Endothelial cell of umbilical vein (primary cell): ENCODE measurements at places on chromosomes 1 and 21. TPM values are rescaled to one million over a fixed set of nuclear protein-coding genes. Genes with fewer than 3 reads are reported as not detected.

DNA sequence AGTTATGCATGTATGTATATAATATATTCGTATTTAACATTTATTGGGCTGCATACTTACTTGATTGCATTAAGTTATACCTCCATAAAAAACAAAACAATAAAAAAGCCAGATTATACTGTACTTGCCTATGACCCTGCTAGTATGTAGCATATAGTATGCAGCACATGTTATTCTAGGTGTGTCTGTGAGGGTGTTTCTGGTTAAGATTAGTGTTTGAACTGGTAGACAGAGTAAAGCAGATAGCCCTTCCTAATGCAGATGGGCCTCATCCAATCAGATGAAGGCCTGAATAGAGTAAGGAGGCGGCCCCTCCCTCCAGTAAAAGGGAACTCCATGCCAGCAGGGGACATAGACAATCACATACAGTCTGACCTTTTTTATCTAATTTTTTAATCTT is 323.3 kb upstream of the USP24 start:
- H3K4me3 ChIP-seq, result no peak overlapping the region
- no peaks in the 10 kb centered on the region for H3K4me1 ChIP-seq
- no peak overlapping the region for H3K27ac ChIP-seq
- no peaks in the 10 kb centered on the region for H3K36me3 ChIP-seq
- DNase-seq, result no peak
- H3K27me3 ChIP-seq, result no peaks in the 10 kb centered on the region

DNA sequence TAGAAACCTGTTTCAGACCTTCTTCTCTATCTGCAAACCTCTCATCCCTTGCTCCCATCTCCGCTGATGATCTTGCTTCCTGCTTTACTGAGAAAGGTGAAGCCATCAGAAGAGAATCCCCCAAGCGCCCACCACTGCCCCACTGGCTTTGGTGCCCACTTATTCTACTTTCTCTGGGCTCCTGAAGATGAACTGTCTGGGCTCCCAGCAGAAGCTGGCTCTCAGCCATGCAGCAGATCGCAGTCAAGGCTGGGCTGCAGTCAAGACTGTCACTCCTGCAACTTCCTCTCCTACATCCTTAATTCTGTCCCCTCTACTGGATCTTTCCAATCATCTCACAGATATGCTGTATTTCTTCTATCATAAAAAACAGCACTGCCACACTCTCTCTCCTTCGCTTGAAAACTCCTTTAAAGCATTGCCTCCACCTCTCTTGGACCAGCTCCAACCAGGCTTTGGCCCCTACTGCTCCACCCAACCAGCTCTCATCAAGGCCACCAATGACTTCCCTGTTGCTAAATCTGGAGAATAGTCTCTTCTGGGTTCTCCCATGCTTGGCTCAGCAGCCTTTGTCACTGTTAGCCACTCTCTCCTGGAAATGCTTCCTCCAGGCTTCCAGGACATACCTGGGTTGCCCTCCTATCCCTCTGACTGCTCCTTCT is 25.8 kb downstream of the TRIM62 start:
- peaks cover 18% of the 10 kb centered on the region for H3K36me3 ChIP-seq
- H3K27ac ChIP-seq, result no peak overlapping the region
- DNase-seq, result no peak
- peaks cover under 1% of the 10 kb centered on the region for H3K4me1 ChIP-seq

The GBP1 gene
- total RNA-seq, result 17.8 and 28.0 TPM in 2 replicates

- H3K4me1 ChIP-seq, result no peaks in the 10 kb centered on the region
- H3K36me3 ChIP-seq, result no peaks in the 10 kb centered on the region
- DNase-seq, result no peak
- H3K4me3 ChIP-seq, result no peak overlapping the region
- no peak overlapping the region for H3K27ac ChIP-seq
Measured at GRCh38 chr1:86464819-86465218, 3.9 kb upstream of the CLCA1 start.

The TMEM269 gene
- not detected in 2 replicates for total RNA-seq
